Astrocyte (in vitro differentiated cells and primary cell): ENCODE measurements at places on chromosomes 6 and 20. TPM values are rescaled to one million over a fixed set of nuclear protein-coding genes. Genes with fewer than 3 reads are reported as not detected.

Gene MOG
- total RNA-seq, result not detected in 2 replicates

Gene RAMACL
- total RNA-seq, result 1.2 and 1.3 TPM in 2 replicates

Gene ENPP4
- total RNA-seq, result 5.0 and 5.7 TPM in 2 replicates

Gene BPIFB3
- not detected in 2 replicates for total RNA-seq

Gene SLC44A4
- 0.23 and 0.29 TPM in 2 replicates for total RNA-seq

Gene PRR18
- 0.14 TPM in 1 of 2 replicates, not detected in the other for total RNA-seq

Gene SCRT2
- not detected in 2 replicates for total RNA-seq

Gene BPIFB1
- total RNA-seq, result not detected in 2 replicates

Gene MATN4
- 0.19 and 0.20 TPM in 2 replicates for total RNA-seq

Gene CNR1
- total RNA-seq, result 0.84 and 1.00 TPM in 2 replicates

Gene MDFI
- total RNA-seq, result 144 and 167 TPM in 2 replicates

Gene PGC
- total RNA-seq, result not detected in 2 replicates

Gene SLC16A10
- total RNA-seq, result 0.18 and 0.48 TPM in 2 replicates

Gene PACRG
- 0.72 TPM in 1 of 2 replicates, not detected in the other for total RNA-seq

Gene C20orf144
- total RNA-seq, result 0.16 TPM in 1 of 2 replicates, not detected in the other

Gene CST4
- not detected in 2 replicates for total RNA-seq

Gene ERGIC3
- total RNA-seq, result 198 and 205 TPM in 2 replicates

Gene TSHZ2
- total RNA-seq, result 0.72 and 1.2 TPM in 2 replicates

Gene ZBTB12
- total RNA-seq, result 3.7 and 4.6 TPM in 2 replicates

Gene BANF2
- total RNA-seq, result not detected in 2 replicates

Gene SLC17A9
- total RNA-seq, result 11.6 and 12.4 TPM in 2 replicates

Gene NRSN1
- not detected in 2 replicates for total RNA-seq

Gene C20orf141
- not detected in 2 replicates for total RNA-seq

Gene RUNX2
- 26.1 and 32.6 TPM in 2 replicates for total RNA-seq
